B cell (primary cell): ENCODE measurements at places on chromosomes 12 and 14. TPM values are rescaled to one million over a fixed set of nuclear protein-coding genes. Genes with fewer than 3 reads are reported as not detected.

Gene SMOC1
- 0.84 TPM in 1 of 2 replicates, not detected in the other for total RNA-seq

Gene TSPAN11
- total RNA-seq = not detected in 2 replicates

Gene ANAPC5
- total RNA-seq = 150 and 154 TPM in 2 replicates

Gene ADCY4
- 5.8 and 7.8 TPM in 2 replicates for total RNA-seq

Gene WSB2
- 21.4 and 26.8 TPM in 2 replicates for total RNA-seq

Gene CKB
- 3.1 and 5.8 TPM in 2 replicates for total RNA-seq

Gene TDRD9
- total RNA-seq = 2.4 and 3.4 TPM in 2 replicates

Gene ADAM21
- total RNA-seq = 0.24 TPM in 1 of 2 replicates, not detected in the other

Gene SUPT16H
- 78.3 and 84.4 TPM in 2 replicates for total RNA-seq

Gene TBC1D30
- 0.10 and 0.29 TPM in 2 replicates for total RNA-seq

Gene RD3L
- not detected in 2 replicates for total RNA-seq

Gene OR6C2
- total RNA-seq = not detected in 2 replicates

Gene IL26
- total RNA-seq = not detected in 2 replicates

Gene MMP14
- total RNA-seq = 3.5 and 5.2 TPM in 2 replicates

Gene PIP4K2C
- total RNA-seq = 20.1 and 24.7 TPM in 2 replicates

Gene ANO2
- not detected in 2 replicates for total RNA-seq

Gene KERA
- not detected in 2 replicates for total RNA-seq

Gene PAPLN
- total RNA-seq = 0.92 and 1.5 TPM in 2 replicates

Gene CCDC197
- total RNA-seq = not detected in 2 replicates

Gene RIMKLB
- 54.2 and 64.1 TPM in 2 replicates for total RNA-seq

Gene A2M
- total RNA-seq = not detected in 2 replicates

Gene FICD
- 9.1 and 9.7 TPM in 2 replicates for total RNA-seq

Gene TAS2R8
- total RNA-seq = not detected in 2 replicates

Gene LRR1
- 10.3 and 13.0 TPM in 2 replicates for total RNA-seq

Gene FRMD6
- 0.17 and 0.30 TPM in 2 replicates for total RNA-seq

Gene BICD1
- total RNA-seq = 93.1 and 93.5 TPM in 2 replicates

Gene TEX22
- total RNA-seq = 7.0 and 8.4 TPM in 2 replicates

Gene TSHR
- 0.37 and 0.61 TPM in 2 replicates for total RNA-seq
